Effector memory CD4-positive, alpha-beta T cell (primary cell): ENCODE measurements at places on chromosomes 4 and X.

- DNase-seq = no peak
- H3K27ac ChIP-seq = no peak overlapping the region
- H3K4me3 ChIP-seq = no peak overlapping the region
- no peaks in the 10 kb centered on the region for H3K4me1 ChIP-seq
- no peaks in the 10 kb centered on the region for H3K27me3 ChIP-seq
- no peaks in the 10 kb centered on the region for H3K36me3 ChIP-seq
These were observed 114.5 kb downstream of the DDX53 start for GRCh38 chrX:23114241-23114640.

- no peak overlapping the region for H3K4me3 ChIP-seq
- H3K27ac ChIP-seq = no peak overlapping the region
- no peaks in the 10 kb centered on the region for H3K36me3 ChIP-seq
- DNase-seq = no peak
These were observed 244.6 kb upstream of the FTHL17 start for GRCh38 chrX:31316340-31316991.

DNA sequence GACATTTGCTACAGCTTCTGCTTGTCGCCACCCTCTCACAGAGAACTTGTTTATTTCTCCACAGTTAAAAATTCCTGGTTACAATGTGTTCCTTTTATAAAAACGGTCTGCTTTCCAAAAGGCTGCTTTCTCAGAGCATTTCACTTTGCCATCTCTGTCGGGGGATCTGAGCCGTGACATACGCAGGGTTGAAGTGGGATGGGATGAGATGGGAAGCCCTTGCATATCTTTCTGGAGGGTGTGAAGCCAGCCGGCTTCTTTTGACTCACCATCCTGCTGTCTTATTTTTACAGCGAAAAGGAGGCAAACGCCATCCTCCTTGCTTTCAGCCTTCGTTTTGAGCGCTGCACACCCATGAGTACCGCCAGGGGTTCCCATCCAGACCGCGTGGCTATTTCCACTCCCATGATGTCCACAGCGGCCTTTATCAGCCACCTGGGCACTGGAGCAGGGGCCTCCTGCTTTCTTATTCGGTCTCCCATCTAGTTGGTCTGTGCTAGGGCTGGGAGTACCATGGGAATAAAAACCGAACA, 99.8 kb upstream of the GATB start:
- H3K4me3 ChIP-seq = no peak overlapping the region
- H3K36me3 ChIP-seq = no peaks in the 10 kb centered on the region
- no peaks in the 10 kb centered on the region for H3K4me1 ChIP-seq
- no peak for DNase-seq
- no peaks in the 10 kb centered on the region for H3K27me3 ChIP-seq

DNA sequence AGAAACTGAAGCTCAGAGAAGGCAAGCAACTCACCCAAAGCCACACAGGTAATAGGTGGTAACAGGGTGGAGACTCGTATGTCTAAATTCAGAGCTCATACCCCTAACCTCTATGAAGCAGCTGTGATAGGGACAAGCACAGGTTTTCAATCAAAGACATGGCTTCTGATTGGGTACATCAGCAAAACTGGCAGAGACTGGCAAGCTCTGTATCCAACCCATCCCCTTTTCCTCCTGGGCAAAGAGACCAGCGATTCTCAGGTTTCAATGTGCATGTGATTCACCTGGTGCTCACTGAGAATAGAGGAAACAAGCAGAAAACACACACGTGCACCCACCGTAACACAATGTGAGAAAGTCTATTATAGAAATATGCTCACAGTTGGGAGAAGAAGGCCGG, 153.0 kb downstream of the SMIM20 start:
- no peak overlapping the region for H3K27ac ChIP-seq
- no peak for DNase-seq
- no peaks in the 10 kb centered on the region for H3K36me3 ChIP-seq
- no peaks in the 10 kb centered on the region for H3K27me3 ChIP-seq
- H3K4me1 ChIP-seq = no peaks in the 10 kb centered on the region

- no peaks in the 10 kb centered on the region for H3K4me1 ChIP-seq
- H3K4me3 ChIP-seq = no peak overlapping the region
- no peaks in the 10 kb centered on the region for H3K27me3 ChIP-seq
- no peak overlapping the region for H3K27ac ChIP-seq
- no peaks in the 10 kb centered on the region for H3K36me3 ChIP-seq
These were observed 19.5 kb downstream of the SMPX start for GRCh38 chrX:21738210-21738949.

GRCh38 chrX:31423609-31424189, 351.9 kb upstream of the FTHL17 start:
- H3K27ac ChIP-seq = no peak overlapping the region
- no peaks in the 10 kb centered on the region for H3K27me3 ChIP-seq
- no peak for DNase-seq

DNA sequence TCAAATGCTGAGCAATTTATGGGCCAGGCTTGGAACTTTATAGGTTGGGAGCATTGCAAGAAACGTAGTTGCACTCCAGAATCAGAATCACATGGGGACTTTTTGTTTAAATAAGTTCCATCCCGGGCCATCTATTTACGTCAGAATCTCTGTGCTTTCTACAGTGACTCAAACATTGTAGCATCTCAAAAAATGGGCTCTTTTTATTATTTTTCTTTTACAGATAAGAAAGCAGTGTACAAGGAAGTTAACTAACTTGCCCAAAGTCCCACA, 10.2 kb downstream of the CC2D2A start:
- no peaks in the 10 kb centered on the region for H3K27me3 ChIP-seq
- DNase-seq = no peak
- no peaks in the 10 kb centered on the region for H3K4me1 ChIP-seq
- no peak overlapping the region for H3K27ac ChIP-seq

DNA sequence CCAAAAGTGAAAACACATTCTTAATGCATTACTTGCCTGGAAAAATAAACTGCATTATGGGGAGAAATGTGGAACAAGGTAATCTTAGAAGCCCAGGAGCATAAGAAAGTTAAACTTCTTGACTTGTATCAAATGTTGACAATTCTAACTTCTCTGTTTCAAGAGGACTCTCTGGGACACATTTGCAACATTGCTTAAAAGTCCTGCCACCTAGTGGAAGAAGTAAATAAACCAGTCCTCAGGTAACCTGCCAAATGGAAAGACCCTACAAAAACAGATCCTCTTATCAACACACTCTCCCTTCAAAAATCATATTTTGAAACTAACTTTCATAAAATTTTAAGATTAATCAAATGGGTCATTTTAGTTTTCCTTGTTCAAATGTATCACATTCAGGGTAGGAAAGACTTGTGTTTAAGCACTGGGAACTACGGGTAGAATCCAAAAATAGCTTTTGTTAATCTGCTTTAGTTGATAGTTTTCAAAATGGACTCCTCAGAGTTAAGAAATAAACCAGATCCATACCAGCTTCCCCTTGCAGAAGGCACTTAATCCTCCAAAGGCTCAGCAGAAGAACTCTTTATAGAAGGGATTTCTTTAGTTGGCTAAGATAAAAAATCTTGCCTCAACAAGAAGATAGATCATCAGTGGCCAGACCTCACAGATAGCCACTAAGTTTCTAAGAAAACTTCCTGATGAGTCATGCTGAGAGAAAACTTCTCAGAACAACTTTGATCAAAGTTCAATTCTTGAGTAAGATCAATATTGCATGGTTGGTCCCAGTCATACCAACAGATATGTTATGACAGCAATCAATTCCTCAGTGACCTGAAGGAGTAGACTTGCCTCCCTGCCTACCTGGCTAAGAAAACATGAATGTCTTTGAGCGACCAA, 141.7 kb downstream of the HHIP start:
- no peak overlapping the region for H3K27ac ChIP-seq
- H3K27me3 ChIP-seq = no peaks in the 10 kb centered on the region
- H3K4me3 ChIP-seq = no peak overlapping the region

- no peaks in the 10 kb centered on the region for H3K4me1 ChIP-seq
- no peak overlapping the region for H3K4me3 ChIP-seq
- no peaks in the 10 kb centered on the region for H3K36me3 ChIP-seq
- H3K27me3 ChIP-seq = no peaks in the 10 kb centered on the region
These were observed 19.3 kb downstream of the PPP2R2C start for GRCh38 chr4:6452897-6453687.

- H3K27ac ChIP-seq = no peak overlapping the region
- H3K36me3 ChIP-seq = no peaks in the 10 kb centered on the region
- peaks cover 4% of the 10 kb centered on the region for H3K4me1 ChIP-seq
- H3K4me3 ChIP-seq = no peak overlapping the region
- no peaks in the 10 kb centered on the region for H3K27me3 ChIP-seq
These were observed 76.6 kb downstream of the SH3KBP1 start for GRCh38 chrX:19810802-19811201.

GRCh38 chr4:36324808-36325207, 43.4 kb downstream of the DTHD1 start:
- no peak for DNase-seq
- H3K4me3 ChIP-seq = no peak overlapping the region
- H3K36me3 ChIP-seq = no peaks in the 10 kb centered on the region
- H3K4me1 ChIP-seq = peaks cover 30% of the 10 kb centered on the region

DNA sequence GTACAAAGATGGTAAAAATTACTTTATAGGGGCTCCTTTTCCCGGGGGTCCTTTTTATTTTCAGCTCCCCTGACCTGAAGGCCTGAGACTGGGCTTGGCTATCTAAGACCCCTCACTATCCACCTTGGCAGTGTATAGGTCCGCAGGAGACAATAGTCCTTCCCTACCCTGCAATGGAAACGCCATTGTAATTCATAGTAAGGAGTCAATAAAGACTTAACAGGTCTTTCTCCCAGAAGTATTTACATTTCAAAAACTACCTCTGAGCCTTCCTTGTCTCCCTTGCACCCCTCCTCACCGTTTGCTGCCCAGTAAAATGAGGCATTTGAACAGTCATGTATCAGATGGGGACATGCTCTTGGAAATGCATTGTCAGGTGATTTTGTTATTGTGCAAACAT, 401.2 kb upstream of the CNKSR2 start:
- H3K27ac ChIP-seq = no peak overlapping the region
- H3K4me1 ChIP-seq = no peaks in the 10 kb centered on the region
- DNase-seq = no peak
- H3K4me3 ChIP-seq = no peak overlapping the region
- no peaks in the 10 kb centered on the region for H3K36me3 ChIP-seq

- H3K36me3 ChIP-seq = no peaks in the 10 kb centered on the region
- DNase-seq = no peak
- H3K27me3 ChIP-seq = no peaks in the 10 kb centered on the region
- no peak overlapping the region for H3K27ac ChIP-seq
These were observed 12.5 kb upstream of the CD99 start for GRCh38 chrX:2678583-2678982.

GRCh38 chr4:185723631-185724260, 88.2 kb downstream of the SORBS2 start:
- no peak for DNase-seq
- no peaks in the 10 kb centered on the region for H3K36me3 ChIP-seq
- no peak overlapping the region for H3K4me3 ChIP-seq
- H3K27me3 ChIP-seq = no peaks in the 10 kb centered on the region

GRCh38 chr4:2257361-2258081, 4.4 kb downstream of the MXD4 start:
- H3K4me3 ChIP-seq = no peak overlapping the region
- no peak overlapping the region for H3K27ac ChIP-seq
- H3K27me3 ChIP-seq = no peaks in the 10 kb centered on the region
- no peak for DNase-seq

DNA sequence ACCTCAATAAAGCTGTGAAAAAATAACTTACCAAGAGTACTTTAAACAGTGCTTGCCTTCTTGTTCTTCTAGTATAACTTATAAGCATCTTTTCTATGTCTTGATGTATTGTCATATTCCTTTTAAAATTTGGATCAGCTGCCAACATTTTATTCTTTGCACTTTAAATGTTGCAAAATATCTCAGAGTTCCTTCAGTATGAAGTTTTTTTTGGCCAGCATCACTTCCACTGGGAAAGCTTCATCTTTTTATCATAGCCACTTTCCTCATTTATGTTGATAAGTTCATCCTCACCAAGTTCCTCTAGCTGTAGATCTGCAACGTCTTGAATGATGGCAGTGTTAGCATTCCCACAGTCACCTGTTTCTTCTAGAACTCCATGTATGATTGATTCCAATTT, 24.2 kb downstream of the CXorf58 start:
- no peaks in the 10 kb centered on the region for H3K36me3 ChIP-seq
- H3K27me3 ChIP-seq = no peaks in the 10 kb centered on the region
- no peaks in the 10 kb centered on the region for H3K4me1 ChIP-seq
- no peak overlapping the region for H3K27ac ChIP-seq
- no peak for DNase-seq

GRCh38 chr4:39712819-39713607, 15.1 kb downstream of the UBE2K start:
- no peaks in the 10 kb centered on the region for H3K27me3 ChIP-seq
- no peaks in the 10 kb centered on the region for H3K36me3 ChIP-seq
- H3K4me3 ChIP-seq = no peak overlapping the region

DNA sequence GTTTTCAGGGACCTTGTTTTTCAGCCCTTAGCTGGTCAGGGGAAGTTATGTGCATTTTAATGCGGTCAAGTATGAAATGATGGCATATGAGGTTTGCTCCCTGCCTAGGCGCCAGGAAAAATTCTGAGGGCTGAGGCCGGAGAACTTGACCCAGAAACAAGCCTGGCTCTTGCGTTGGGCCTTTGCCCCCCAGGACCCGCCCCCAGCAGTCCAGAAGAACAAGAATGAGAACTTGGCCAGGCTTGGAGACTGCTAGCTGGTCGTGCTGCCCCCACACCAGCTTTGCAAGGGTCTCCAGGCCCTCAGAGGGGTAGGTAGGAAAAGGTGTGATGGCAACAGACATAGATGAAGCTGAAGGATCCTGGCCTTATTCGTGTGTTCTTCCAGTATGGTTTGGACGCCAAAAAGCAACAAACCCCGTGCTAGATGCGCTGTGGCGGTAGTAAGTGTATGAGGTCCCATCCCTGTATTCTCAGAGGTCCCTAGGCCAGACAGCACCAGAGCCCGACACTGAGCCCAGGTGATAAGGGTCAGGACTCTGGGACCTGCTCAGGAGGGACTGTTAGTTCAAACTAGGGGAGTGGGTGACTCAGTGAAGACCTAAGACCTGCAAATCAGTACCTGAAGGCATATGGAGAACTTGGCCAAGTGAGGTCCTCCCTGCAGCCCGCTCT, 10.5 kb downstream of the NKX3-2 start:
- H3K27ac ChIP-seq = no peak overlapping the region
- no peaks in the 10 kb centered on the region for H3K36me3 ChIP-seq
- peaks cover 94% of the 10 kb centered on the region for H3K27me3 ChIP-seq
- H3K4me1 ChIP-seq = peaks cover 11% of the 10 kb centered on the region
- no peak overlapping the region for H3K4me3 ChIP-seq

- H3K36me3 ChIP-seq = peaks cover 26% of the 10 kb centered on the region
- no peaks in the 10 kb centered on the region for H3K27me3 ChIP-seq
- peak overlapping the region; percentile 89 for H3K4me3 ChIP-seq
- peak overlapping the region; percentile 88 for H3K27ac ChIP-seq
- H3K4me1 ChIP-seq = peaks cover 14% of the 10 kb centered on the region
- peak; percentile 2 for DNase-seq
These were observed 875 bp downstream of the LAP3 start for GRCh38 chr4:17577665-17578481.

DNA sequence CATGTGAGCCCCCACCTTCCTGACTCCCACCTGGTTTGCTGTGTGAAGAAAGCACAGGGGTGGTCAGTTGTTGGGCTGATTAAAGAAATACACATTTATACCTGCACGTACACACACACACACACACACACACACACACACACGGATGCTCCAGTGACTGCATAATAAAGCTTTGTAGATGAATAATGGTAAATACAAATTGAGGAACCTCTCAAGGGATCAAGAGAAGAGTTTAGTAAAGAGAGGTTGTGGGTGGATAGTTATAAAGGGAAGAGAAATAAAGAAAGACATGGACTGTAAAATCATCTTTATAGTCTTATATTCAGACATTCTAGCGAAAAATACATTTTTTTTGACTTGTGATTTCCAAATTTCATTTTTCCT, 144.1 kb downstream of the MGST2 start:
- no peaks in the 10 kb centered on the region for H3K36me3 ChIP-seq
- DNase-seq = no peak
- no peaks in the 10 kb centered on the region for H3K27me3 ChIP-seq
- no peaks in the 10 kb centered on the region for H3K4me1 ChIP-seq
- H3K4me3 ChIP-seq = no peak overlapping the region
- no peak overlapping the region for H3K27ac ChIP-seq
